Hematopoietic multipotent progenitor cell treated with erythropoietin and hydrocortisone succinate and interleukin-3 and kit ligand, for 17 days (in vitro differentiated cells): ENCODE measurements at places on chromosomes 1 and 21.
A peak's percentile ranks its signal among the peaks of the same experiment; 100 is the strongest.

- no peak for DNase-seq
Observed at GRCh38 chr1:84571150-84571535, 3.1 kb downstream of the CTBS start.

GRCh38 chr1:9145021-9145668, 16.2 kb upstream of the GPR157 start:
- DNase-seq, result no peak

- no peak for DNase-seq
Observed at GRCh38 chr1:162950187-162950586, 89.2 kb upstream of the CCDC190 start.

DNA sequence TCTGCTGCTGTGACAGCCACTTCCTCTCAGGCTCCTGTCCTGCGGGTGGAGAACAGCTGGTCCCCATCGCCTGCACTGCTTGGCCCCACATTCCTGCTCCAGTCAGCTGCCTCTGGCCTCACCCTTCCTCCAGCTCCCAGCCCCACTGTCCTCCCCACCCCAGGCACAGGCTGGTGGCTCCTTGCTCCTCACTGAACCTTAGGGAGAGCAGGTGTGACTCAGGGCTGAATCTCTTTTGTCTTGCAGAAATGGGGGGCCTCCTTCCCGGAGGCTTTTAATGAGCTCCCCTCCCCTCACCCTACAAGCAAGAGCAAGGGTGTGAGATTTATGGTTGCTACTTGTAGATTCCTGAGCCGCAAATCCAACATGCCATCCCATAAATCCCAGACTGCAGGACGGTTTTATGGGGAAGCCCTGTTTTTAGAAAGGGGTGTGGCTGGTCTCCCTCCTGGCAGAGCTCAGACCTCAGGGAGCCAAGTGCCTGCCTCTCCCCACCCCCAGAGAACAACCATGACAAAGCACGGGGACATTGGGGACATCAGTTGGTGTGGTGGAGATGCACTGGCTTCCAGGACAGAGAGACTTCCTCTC, 15.2 kb downstream of the CDK18 start:
- DNase-seq, result no peak

DNA sequence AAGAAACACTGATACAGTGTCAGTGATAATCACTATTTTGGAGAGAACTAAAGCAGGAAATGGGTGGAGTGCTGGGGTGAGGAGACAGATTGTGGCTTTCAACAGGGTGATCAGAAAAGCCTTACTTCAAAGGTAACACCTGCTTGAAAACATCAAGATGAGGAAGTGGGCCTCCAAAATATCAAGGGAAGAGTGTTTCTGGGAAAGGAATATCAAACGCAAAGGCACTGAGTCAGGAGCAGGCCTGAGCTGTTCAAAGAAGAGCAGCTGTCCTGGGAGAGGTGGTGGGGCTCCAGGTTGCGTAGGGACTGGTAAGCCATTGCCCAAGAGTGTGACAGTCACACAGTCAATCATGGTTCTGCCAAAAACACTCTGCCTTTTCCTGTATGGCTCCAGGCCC, 47.1 kb upstream of the ATP1A1 start:
- DNase-seq, result no peak

- peak; percentile 24 for DNase-seq
Observed at GRCh38 chr21:31098576-31099005, 60.3 kb upstream of the KRTAP19-8 start.

DNA sequence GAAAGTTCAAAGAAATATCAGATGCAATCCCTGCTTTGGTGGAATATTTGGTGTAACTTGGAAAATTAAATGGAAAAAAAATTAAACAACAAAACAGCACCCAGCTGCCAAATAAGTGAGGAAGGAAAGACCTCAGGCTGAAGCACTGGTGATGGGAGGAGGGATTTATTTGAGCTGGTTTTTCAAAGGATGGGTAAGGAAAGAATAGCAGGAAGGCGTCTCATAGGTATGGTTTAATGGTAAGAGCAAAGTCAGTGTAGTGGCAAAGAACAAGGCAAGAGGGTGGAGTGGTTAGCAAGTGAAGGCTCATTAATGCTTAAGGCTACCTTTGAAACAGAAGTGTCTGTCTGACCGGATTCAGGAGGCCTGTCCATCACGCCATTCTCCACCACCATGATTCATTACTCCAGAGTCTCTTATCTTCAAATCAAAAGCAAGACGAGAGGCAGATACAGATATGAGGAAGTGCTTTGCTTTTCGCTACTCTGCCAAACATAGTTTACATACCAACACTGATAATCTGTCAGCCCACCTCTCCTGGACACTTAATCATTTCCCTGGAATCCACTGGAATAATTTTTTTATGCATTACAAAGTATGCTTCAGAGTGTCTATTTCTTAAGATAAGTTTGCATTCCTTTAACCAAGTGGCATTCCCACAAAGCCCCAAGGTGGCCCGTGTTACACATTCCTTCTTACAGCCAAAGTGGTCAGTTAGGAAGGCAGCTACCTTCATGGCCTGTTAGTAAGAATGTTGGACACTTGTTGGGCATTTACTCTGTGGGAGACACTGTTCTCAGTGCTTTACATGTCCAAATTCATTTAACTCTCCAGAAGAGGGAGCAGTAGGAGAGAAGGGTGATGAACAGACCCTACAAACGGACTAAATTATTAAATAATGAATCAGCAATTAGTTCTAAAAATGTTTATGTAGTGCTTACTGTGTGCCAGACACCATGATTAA, 146.6 kb downstream of the ROR1 start:
- no peak for DNase-seq

DNA sequence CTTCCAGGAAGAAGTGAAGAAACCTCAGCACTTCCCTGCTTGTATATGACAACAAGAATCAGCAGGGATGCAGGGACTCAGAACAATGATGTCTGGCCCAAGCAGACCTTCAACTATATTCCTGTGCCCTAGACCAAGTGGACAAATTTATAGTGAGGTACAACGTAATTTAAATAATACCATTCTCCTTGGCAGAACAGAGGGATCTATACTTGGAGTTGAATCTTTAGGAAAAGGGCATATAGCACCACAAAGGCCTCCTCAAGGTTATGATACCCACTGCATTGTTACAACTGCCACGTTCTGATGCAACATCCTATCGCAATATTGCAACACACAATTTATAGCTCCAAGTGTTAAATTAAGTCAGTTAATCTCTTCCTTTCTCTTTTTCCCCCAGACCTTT, 29.1 kb upstream of the GFI1 start:
- DNase-seq, result no peak

GRCh38 chr21:38307771-38308531, 51.2 kb downstream of the KCNJ15 start:
- no peak for DNase-seq

DNA sequence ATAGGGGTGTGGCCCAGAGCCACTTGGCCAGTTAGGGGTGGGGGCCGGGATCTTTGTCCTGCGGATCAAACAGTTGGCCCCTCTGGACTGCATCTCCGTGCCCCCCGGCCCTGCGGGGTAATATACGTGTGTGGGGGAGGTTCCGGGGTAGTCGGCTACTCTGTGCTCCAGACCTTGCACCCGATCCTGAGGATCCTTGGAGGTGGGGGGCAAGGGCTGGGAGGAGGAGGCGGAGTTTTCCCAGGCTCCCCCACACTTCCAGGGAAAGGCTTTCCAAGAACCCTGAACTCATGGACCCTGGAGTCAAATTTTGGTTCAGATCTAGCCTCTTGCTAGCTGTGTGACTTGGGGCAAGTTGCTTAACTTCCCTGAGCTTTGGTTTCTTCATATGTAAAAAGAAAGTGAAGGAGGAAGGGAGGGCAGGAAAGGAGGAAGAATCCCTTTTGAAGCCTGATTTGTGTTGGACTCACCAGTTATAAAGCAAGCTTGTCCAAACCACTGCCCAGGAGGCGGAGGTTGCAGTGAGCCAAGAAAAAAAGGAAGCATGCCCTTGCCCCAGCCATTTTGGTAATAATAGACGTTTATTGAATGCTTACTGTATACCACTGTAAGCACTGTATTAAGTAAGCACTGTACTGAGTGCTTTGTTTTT, 686 bp downstream of the MIIP start:
- DNase-seq, result no peak

- no peak for DNase-seq
Observed at GRCh38 chr1:187689129-187689528, 860.4 kb downstream of the PLA2G4A start.

DNA sequence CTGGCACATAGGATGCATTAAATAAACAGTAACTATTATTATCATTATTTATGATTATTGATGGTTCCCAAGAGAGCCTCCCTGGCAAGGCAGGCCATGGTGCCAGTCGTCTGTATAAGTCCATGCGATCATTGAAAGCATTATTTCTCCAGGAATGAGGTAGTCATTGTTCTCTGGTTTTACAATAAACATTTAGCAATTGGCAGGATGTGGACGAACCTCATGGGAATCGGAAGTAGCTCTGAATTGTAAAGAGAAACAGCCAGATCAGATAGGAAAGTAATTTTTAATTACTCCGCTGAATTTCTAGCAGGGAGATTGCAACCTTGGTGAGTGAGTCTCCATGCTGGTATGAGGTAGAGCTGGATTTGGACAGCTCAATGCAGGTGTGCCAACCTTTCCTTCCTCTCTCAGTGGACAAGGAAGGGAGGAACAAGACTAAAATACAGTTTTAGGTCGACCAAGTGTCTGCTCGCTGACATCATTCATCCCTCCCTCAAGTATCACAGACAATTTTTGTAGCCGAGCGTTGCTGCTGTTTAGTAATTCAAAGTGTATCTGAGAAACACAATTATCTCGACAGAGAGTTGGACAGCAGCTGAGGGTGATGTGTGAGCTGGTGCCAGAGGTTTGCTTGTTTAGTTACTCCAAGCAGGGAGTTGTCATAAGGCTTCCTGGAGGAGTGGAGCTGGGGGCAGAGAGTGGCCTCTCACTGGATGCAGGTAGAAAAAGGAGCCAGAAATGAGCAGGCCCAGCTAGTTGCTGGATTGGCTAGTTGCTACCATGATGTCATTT, 250.8 kb downstream of the KCNJ6 start:
- no peak for DNase-seq

DNA sequence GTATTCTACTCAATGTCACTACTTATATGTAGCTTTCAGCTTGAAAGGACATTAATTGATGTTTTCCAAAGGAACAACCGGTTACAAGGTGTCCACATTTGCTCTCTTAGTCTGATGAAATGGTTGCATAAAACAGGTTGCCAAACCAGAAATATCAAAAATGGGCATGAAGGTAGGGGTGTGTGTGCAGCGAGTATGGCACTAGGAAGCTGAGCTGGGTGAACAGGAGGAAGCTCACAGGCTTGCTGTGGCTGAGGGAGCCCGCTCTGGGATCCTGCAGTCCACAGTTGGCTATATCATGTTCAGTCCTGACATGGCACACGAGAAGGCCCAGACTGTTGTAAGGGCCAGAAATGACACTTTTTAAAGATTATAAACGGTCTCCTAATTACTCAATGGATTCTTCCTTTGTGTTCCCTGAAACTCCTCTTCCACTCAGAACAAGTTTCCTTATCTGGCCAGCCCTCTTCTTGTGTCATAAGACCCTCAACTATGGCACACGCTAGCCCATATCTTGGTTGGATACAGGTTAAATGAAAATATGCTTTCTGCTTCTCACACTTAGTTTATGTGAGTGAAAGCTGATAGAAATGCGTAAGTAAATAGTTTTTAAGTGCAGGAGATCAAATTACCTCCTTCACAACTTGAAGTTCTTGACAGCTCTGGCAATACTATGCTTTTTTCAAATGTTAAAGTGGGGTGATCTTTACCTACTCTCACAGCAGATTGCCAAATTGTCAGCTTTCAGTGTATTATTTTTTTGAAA, 201.5 kb downstream of the LMO4 start:
- DNase-seq, result no peak

GRCh38 chr1:230208619-230209261, 141.7 kb downstream of the GALNT2 start:
- DNase-seq, result no peak

DNA sequence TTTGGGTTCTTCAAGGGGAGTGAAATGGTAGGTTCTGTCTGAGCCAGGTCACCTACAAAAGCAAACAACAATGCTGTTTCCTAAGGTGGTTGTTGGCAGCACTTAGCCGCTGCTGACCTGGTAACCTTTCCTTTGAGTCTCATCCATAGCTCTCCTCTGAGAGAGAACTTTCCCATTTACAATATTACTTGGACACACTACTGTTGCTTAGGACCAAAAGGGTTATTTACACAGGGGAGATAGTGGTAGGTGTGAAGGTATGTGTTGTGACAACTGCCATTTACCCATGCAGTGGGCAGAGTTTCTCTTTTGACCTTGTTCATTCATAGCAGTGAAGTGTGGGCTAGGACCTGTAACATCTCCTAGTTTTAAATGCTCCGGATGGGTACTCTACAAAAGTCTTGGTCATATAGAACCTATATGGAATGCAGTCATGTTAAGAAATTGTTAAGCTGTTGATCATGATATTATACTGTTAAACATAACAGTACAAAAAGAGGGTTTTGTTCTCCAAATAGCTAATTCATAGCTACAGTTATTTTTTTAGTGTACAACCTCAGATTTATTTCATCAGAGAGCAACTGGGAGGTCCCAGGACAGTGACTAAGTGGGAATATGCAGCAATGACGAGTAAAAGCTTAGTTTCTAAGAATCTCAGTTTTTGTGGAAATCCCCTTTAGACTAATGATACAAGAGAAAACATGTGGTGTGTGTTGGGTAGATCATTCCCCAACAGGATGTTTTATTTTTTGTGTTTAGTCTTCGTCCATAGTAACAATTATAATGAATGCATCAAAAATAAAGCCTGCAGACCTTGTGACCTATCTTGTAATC, 219.7 kb downstream of the NFIA start:
- DNase-seq, result no peak

DNA sequence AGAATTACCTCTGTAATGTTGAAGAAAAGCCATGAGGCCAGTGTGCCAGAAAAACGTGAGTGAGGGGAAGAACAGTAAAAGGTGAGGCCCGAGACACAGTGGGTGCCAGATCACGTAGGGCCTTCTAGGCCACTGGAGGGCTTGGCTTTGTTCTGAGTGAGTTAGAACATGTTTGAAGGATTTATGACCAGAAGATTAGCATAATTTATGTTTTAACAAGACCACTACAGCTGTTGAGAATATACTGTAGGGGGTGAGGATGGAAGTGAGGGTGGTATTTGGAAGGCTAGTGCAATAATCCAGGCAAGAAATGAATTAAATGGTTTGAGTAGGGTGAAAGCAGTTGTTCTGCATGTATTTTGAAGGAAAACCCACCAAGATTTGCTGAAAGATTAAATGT, 56.3 kb downstream of the LRRC8C start:
- DNase-seq, result no peak
